ENCODE measurements at places on chromosomes 6 and 20.

- ATAC-seq: no peak
These were observed 922.2 kb upstream of the MAP3K7 start for GRCh38 chr6:91509039-91509438.

DNA sequence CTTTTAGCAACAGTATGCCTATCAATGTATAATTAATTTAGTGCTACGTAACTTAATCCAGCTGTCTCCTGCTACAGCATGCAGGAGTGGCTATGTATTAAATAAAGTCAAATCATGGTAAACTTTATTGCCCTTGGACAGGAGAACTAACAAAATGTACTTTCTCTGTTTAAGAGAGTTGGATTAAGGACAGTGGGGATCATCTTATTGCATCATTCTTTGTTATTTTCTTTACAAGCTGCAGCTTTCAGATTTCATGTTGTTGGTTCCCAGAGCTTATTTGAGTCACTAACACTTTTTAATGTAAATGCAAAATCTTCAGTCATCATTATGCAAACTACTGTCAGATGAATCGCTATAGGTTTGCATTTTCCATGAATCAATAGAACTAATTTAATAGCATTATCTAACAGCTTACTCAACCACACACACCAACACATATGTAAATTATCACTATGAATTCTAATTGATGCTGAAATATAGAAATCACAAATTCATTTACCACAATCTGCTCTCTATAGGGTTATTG lies 424.7 kb downstream of the MMUT start:
- ATAC-seq: no peak

DNA sequence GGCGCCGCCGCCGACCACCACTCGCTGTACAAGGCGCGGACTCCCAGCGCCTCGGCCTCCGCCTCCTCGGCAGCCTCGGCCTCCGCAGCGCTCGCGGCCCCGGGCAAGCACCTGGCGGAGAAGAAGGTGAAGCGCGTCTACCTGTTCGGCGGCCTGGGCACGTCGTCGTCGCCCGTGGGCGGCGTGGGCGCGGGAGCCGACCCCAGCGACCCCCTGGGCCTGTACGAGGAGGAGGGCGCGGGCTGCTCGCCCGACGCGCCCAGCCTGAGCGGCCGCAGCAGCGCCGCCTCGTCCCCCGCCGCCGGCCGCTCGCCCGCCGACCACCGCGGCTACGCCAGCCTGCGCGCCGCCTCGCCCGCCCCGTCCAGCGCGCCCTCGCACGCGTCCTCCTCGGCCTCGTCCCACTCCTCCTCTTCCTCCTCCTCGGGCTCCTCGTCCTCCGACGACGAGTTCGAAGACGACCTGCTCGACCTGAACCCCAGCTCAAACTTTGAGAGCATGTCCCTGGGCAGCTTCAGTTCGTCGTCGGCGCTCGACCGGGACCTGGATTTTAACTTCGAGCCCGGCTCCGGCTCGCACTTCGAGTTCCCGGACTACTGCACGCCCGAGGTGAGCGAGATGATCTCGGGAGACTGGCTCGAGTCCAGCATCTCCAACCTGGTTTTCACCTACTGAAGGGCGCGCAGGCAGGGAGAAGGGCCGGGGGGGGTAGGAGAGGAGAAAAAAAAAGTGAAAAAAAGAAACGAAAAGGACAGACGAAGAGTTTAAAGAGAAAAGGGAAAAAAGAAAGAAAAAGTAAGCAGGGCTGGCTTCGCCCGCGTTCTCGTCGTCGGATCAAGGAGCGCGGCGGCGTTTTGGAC lies 2.0 kb downstream of the SOX4 start:
- no peak for ATAC-seq

DNA sequence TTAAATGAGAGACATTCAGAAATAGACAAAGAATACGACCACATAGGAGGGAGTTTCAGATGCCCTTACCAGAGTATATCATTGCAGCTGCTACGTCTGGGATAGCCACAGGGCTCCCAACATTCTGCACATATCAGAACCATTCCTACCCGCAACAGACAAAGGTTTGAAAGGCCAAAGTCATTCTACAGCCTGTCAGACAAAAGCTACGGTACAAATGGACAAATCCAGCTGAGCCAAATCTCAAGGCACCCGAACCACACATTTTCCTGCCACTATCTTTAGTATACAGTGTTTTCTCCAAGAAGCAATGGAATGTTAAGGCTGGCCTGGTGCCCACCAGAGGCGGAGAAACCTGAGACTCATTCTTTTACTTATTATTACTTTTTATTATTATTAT lies 30.5 kb upstream of the LYRM2 start:
- peak; percentile 33 for ATAC-seq

GRCh38 chr6:16437984-16438383 lies 199.6 kb downstream of the GMPR start:
- ATAC-seq: no peak

DNA sequence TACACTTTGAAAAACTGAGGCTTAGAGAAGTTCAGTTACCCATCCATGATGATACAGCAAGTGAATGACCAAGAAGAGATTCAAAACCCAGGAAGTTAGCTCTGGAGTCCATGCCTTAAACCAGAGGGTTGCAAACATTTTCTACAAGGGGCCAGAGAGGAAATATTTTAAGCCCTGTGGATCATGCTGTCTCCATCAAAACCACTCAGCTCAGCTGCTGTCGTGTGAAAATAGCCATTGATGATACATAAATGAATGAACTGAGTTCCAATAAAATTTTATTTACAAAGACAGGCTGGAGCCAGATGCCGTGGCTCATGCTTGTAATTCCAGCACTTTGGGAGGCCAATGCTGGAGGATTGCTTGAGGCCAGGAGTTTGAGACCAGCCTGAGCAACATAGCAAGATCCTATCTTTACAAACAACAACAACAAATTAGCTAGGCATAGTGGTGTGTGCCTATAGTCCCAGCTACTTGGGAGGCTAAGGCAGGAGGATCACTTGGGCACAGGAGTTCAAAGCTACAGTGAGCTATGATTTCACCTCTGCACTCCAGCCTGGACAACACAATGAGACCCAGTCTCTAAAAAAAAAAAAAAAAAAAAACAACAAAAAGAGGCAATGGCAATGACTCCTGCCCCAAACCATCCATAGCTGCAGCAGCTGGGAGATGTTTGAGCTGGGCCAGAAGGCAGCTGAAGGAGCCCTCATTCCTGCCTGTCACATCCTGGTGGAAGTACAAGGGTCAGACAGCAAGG lies 44.1 kb upstream of the RIN2 start:
- no peak for ATAC-seq

- ATAC-seq: no peak
These were observed 2.8 kb upstream of the MYO6 start for GRCh38 chr6:75746221-75746620.

GRCh38 chr20:62168061-62168460 lies 14.8 kb upstream of the MTG2 start:
- no peak for ATAC-seq

DNA sequence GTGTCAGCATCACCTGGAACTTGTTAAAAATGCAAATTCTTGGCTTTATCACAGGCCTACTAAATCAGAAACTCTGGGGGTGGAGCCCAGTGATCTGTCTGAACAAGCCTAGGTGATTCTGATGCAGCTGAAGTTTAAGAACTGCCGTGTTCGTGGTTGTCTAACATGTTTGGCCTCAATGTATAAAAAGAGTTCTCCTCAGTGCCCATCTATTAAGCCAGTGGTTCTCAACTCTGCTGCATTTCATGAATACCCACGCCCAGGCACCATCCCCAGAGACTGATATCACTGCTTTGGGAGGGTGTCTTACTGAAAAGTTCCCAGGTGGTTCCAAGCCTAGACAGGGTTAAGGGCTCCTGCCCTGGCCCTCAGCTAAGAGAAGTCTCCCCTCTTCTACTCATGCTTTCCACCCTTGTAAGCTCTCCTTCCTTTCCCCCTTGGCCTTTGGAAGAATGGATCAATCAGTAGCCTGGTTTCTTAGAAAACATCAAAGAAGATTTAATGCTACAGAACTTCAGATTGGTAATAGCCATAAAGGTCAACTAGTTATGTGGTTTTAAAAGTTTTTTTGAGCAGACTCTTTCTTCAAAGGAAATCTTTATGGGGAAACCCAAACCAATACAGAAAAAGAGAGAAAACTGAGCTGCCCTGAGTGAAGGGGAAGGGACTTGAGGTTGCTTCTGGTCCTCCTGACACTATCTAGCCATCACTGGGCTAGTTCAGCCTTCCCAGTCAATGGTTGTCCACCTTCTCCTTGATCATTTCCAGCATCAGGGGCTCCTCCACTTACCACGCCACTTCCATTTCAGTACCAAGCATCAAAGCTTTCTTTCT lies 38.9 kb upstream of the TNFAIP3 start:
- no peak for ATAC-seq

DNA sequence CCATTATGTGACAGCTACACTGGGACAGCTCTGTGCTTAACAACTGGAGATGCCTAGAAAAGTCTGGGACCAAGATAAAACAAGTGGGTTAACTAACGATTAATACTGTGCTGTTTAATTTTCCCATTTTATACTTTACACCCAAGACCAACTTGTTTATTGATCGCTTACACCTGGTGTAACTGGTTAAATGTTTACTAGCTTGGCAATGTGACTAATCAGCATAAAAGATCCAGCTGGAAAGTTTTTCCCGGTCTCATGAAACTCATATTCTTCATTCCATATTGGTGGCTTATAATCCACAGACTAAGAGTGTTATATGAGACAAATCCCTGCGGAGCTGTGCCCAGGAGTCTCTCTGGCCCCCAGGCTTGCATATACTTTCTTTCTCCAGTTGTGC lies 101.7 kb upstream of the GJE1 start:
- ATAC-seq: peak; percentile 22

DNA sequence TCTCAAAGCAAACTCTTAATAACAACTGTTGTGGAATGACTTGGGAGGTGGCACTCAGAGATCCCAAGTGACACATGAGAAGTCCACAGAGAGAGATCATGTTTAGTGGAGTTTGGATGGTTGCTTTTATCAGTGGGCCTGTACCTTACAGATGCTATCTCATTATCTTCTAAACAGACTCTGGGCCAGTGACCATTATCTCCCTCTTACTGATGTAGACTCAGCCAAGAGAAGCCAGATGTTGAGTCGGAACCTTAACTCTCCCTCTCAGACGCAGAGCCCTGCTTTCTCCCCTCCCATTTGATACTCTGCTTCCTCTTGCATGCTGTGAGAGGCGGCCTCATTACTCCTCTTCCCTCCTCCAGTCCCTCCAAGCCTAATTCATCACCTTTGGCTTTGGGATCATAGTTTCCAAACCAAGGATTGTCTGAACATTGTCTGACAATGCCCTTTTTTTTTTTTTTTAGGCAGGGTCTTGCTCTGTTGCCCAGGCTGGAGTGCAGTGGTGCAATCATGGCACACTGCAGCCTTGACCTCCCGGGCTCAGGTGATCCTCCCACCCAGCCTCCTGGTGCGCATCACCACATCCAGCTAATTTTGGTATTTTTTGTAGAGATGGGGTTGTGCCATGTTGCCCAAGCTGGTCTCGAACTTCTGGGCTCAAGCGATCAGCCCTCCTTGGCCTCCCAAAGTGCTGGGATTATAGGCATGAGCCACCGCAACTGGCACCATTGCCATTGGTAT lies 4.5 kb upstream of the DDR1 start:
- no peak for ATAC-seq

- ATAC-seq: no peak
These were observed 333.3 kb downstream of the HACE1 start for GRCh38 chr6:104526376-104526775.

All from SK-N-SH treated with all-trans-retinoic acid at 6 μM for 48 hours (cell line).